Left lung (tissue), 14 donors: ENCODE measurements at places on chromosomes 2 and 18. TPM values are rescaled to one million over a fixed set of nuclear protein-coding genes. Genes with fewer than 3 reads are reported as not detected.
A peak's percentile ranks its signal among the peaks of the same experiment; 100 is the strongest.

- no peak for DNase-seq
Measured at GRCh38 chr2:40448476-40449079, 3.3 kb downstream of the SLC8A1 start.

DNA sequence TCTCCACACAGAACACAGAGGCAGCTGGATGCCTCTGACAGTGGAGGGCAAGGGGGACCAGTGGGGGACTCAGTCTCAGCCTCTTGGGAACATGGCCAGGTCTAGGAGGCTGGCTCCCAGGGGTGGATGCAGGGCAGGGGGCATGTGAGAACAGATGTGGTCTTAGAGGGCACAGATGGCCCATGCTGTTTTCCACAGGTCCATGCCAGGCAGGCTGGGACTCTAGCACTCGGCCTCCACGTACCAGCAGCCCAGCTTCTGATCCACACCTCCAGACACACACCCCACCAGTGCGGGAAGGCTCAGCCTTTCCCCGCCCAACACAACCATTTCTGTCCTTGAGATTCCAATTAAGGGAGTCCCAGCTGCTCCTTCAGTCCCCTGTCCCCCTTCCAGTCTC is 42.4 kb downstream of the TNS1 start:
- DNase-seq, result no peak

- DNase-seq, result no peak
Measured at GRCh38 chr2:3595404-3595803, 492 bp downstream of the COLEC11 start.

DNA sequence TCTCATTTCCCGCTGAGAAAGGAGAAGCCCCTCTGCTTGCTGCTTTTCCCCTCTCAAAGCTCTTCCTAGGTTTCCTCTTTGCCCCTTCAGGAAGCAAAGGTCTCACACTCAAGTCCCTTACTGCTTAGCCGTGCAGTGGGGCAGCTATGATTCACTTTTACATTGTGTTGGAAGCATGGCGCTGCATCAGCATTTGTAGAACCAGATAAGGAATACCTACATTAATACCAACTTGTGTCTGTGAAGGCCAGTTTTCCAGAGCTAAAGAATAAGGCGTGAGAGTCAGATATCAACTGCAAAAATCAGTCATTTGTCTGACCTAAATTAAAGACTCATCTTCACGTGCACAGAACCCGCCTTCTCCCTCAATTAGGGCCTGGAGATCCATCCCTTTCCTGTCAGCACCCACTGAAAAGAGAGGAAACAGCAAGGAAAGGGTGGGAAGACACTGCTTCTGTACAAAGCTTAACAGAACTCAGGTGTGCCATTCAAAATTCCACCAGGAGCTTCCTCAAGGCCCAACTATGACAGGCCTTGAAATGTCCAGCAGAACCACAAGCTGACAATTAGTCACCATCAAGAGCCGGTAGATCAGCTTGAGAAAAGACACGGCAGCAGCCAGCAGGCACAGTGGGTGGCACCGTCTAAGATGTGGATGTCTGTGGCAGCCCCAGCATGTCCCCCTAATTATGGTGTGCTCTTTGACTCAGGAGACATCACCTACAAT is 16.1 kb upstream of the XDH start:
- no peak for DNase-seq

- DNase-seq, result no peak
Measured at GRCh38 chr2:117065912-117066311, 748.6 kb upstream of the DDX18 start.

DNA sequence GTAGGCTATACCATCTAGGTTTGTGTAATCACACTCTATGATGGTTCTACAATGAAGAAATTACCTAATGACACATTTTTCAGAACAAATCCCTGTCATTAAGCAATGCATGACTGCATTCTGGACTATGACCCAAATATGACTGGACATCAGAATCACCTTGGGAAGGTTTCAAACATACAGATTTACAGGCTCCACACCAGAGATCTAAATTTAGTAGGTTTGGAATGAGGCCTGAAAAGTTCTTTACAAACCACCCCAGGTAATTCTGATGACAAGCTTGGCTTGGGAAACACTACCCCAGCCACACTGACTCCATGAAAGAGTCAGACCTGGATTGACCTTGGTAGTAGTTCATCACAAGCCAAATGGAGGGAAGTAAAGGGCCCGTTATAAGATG is 52.2 kb upstream of the NFE2L2 start:
- DNase-seq, result no peak

GRCh38 chr2:1509271-1510065 is 96.2 kb downstream of the TPO start:
- DNase-seq, result peak; percentile 28

DNA sequence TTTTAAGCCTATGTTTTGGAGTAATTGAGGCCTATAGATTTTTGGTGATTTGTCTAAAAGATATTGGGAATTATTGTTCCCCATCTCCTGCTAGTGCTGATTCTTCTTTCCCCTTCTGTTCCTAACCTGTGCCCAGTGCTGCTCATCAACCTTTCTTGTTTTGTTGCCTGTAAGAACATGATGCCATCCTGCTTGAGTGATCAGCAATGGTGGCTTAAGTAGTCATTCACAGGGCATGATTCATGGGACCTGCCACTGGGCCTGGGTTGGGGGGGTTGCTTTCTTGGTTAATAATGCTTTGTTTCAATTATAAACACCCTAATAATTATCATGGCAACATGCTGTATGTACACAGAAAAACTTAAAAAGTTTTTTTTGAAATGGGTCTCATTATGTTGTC is 562.9 kb upstream of the SETBP1 start:
- DNase-seq, result no peak

DNA sequence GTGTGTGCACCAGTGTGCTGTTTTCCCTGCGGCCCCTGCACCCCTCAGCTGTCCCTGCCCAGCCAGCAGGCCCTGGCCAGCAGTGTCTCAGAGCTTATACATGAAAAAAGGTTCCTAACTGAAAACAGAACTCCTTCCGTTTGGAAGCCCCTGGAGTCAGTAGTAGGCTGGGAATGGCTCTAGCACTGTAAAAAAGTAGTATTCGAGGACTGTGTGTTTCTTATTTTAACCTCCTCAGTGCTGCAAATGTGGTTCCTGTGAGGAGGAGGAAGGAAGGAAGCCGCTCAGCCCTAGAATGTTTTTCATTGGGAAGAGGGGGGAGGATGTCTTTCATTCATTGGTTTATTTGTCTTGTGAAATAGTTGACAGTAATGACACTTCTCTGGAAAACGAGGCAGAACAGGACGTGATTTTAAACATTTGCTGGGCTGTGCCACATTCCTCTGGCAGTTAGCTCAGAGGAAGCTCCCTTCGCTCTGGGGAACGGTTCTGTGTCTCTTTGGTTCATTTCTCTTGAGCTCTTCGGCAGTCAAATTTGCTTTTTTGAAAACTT is 103.5 kb downstream of the SPTBN1 start:
- peak; percentile 81 for DNase-seq

The GPR35 gene
- 6.0 TPM for total RNA-seq
